ENCODE measurements at places on chromosomes 7 and 10.

DNA sequence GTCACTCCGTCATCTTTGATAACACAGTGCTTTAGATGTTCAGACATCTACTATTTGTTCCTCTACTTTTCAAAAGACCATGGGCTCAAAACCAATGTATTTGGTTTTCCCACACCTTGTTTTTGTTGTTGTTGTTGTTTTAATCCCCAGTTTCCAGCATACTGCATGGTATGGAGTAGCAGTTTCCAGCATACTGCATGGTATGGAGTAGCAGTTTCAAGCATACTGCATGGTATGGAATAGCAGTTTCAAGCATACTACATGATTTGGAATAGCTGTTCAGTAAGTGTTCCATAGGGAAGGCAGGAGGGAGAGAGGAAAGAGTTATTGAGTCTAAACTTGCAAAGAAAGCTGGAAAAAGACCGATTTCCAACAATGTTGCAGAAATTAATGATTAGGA is 314.3 kb upstream of the PRKCQ start:
- DNase-seq: no peak

DNA sequence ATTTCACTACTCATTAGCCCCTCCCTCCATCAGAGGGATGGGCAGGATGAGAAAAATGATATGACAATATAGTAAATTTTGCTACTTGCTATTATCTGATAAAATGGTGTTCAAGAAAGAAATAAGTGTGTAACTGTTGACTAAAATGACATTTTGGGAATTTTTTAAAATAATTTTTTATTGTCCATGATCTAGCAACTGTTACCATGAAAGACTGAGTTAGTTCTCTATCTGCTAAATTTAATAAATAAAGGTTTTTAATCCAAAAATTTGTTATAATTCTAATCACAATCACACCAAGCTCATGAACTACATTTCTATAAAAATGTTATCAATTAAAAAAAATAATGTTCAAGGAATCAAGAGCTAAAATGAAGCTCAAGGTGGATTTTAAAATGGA is 28.7 kb upstream of the EPC1 start:
- no peak for DNase-seq

GRCh38 chr7:119943942-119944600 is 328.9 kb upstream of the KCND2 start:
- no peak for DNase-seq

DNA sequence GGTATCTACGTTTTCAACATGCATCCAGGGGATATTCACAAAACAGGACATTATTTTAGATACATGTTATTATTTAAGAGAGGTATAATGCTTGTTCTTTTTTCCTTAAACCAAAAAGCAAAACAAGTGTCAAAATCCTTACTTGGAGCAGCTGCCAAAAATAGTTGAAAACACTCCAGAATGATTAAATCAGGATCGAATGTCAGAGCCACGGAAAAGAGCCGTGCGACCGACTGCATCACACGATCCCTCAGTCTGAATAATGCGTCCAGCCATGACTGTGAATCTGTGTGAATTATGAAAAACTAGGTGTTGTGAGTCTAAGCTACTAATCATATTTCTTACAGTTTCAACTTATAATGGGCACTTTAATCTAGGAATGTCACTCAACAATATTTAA is 126.0 kb downstream of the PARD3 start:
- DNase-seq: no peak

GRCh38 chr10:83927166-83927565 is 212.1 kb upstream of the GHITM start:
- no peak for DNase-seq

GRCh38 chr7:154287356-154287755 is 235.2 kb downstream of the DPP6 start:
- DNase-seq: no peak

GRCh38 chr7:101947899-101948298 is 130.5 kb downstream of the CUX1 start:
- DNase-seq: no peak

GRCh38 chr7:17209101-17209500 is 89.4 kb upstream of the AHR start:
- DNase-seq: no peak

DNA sequence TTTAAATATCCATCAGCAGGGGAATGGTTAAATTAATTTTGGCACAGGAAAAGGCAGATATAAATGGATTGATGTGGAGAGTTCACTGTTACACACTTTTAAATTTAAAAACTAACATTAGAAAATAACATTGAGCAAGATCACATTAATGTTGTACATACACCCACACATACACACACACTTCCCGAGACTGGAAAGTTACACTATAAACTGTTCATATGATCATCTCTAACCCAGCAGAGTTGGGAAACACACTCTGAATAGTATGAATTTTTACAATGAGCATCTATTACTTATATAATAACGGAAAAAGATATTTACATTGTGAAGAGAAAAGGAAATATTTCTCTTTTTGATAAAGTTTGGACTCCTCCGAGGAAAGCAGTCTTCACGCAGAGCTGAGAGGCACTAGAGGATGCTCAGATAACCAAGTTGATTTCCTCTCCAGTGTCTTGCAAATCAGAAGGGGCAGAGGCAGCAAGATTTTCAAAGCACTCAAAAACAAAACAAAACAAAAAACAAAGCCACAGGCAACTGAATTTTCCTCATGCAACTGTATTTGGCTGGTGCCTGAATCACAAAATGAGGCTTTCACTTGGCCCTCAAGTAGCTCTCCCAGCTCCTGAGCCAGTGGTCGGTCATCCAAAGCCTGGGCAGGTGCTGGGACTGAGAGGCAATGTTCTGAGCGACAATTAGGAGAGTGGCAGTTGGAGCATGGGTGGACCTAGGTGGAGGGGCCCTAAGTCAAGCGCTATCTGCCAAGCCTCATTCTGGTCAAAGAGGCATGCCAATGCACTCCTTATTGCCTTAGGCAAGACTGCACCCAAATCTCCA is 10.5 kb upstream of the GATAD1 start:
- no peak for DNase-seq

GRCh38 chr10:5938291-5938690 is 39.1 kb downstream of the IL15RA start:
- DNase-seq: no peak

DNA sequence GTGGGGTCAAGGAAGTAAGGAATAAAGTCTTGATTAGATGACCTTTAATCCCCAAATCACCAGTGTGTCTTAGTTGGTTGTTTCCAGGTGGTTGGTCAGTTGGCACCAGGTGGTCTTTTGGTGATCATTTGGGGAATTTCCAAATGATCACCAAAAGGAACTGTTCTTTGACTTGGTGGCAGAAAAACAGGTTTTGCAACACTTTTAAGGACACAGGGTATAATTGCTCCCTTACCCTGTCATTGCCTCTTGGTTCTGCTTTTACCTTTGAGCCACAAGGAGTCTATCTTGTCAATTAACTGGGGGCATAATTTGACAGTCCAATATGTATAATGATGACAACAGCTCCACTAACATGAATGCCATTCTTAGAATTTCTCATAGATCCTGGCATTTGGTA is 104.2 kb downstream of the ADK start:
- no peak for DNase-seq

DNA sequence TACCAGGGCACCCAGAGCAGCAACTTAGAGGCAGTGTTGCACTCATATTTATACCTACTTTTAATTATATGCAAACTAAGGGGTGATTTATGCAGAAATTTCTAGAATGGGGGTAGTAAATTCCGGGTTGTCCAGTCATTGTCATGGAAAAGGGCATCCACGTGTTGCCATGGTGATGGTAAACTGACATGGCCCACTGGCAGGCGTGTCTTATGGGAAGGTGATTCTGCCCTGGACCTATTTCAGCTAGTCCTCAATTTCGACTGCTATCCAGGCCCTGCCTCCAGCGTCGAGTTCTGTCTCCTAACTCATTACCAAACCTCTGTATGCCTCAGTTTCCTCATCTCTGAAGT is 12.8 kb downstream of the SNX8 start:
- DNase-seq: no peak

DNA sequence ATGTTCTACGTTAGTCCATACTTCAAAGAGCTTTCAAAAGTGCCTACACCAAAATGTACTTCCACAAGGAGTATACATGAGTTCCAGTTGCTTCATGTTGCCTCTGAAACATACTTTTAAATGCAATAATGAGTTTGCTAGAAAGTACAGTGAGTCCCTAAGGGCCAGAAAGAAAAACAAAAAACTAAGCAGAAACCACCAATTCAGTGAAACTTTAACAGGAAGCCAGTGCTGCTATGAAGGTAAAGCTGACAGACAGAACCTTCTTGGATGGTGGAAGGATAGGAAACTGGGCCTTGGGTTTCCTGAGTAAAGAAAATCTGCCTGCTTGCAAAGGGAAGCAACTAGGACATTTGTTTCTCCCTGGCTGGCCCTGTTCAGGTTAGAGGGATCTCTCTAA is 104.2 kb downstream of the CTTNBP2 start:
- no peak for DNase-seq

- DNase-seq: no peak
Observed at GRCh38 chr7:95993380-95993779, 221.0 kb downstream of the DYNC1I1 start.

GRCh38 chr7:23475576-23475839 is 5.2 kb upstream of the IGF2BP3 start:
- DNase-seq: no peak

DNA sequence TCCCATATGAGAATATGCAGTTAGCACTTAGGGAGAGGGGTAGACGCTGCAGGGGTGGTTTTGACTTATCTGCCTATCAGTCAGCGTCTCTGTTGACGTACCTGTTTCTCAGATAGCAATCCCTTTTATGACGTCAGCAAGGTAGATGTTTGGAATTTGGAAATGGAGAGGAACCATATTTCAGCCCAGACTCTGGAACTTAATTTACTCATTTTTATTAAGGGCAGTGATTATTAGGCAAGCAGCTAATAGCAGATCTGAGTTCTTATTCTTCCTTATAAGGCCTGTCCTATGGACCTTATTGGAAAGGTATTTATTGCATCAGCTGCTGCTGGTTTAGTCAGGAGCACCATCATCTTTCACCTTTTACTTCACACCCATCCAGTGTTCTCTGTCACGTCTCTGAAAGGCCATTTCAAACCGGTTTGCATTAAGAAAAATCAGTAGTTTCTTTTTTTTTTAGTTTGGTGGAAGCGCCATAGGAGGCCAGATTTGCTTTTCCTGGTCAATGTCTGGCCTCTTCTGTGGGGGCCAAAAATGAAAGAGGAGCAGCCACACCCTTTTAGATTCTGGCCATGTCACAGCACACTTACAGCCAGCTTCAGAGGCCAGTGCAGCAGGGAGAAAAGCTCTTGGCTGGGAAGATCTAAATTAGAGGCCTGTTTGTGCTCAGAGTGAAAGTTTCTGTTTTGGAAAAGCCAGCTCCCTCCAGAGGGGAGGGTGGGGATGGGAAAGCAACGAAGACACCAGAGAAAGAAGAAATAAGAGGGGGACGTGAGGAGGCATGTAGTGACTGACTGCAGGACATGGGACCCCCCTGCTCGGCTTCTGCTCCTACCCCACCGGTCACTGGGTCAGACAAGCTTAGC is 146.3 kb downstream of the TCF7L2 start:
- no peak for DNase-seq

- DNase-seq: no peak
Observed at GRCh38 chr7:115223959-115224358, 302.1 kb downstream of the MDFIC start.

GRCh38 chr10:124935946-124936345 is 6.0 kb upstream of the ZRANB1 start:
- no peak for DNase-seq

GRCh38 chr7:101871351-101871750 is 53.9 kb downstream of the CUX1 start:
- no peak for DNase-seq

DNA sequence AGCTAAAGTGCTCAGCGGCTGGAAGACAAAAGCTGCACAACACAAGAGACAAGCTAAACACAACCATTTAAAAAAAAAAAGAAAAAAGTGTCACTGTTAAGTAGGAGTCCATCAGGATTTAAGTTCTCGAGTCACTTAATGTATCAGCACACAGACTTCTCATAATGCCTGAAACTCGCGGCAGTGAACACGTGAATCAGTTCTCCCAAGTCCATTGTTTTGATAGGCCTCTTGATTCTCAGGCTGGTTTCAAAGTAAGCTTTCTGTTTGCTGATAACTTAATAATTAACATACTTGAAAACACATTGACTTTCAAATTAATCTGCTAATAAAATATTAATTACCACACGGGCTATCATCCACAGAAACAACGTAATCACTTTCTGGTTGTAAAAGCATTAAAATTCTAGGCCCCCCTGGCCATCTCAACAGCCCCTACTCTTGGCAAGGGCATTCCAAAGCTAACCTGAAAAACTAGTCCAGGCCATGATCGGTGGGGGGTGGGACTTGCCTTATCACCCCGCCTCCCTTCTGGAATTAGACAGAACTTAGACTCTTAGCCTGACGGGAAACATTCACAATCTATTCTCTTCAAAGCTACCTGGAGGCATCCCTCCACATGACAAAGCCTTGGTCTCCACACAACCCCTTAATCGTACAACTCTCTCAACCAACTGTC is 129.0 kb downstream of the DIP2C start:
- no peak for DNase-seq

DNA sequence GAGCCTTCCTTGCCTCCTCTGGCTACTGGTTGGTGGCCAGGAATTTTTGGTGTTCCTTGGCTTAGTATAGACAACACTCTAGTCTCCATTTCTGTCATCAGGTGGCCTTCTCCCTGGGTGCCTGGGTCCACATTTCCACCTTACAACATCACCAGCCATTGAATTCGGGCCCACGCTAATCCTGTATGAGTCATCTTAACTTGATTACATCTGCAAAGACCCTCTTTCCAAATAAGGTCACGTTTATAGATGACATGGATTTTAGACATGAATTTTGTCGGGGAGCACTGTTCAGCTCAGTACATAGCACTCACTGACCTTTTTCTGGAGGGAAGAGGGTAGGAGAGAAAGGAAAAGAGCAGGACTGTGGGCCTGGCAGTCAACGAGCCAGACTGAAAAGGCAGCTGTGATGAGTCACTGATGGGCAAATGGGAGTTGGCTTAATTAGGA is 39.4 kb downstream of the MMRN2 start:
- DNase-seq: no peak

GRCh38 chr7:137563981-137564380 is 220.4 kb upstream of the PTN start:
- no peak for DNase-seq

DNA sequence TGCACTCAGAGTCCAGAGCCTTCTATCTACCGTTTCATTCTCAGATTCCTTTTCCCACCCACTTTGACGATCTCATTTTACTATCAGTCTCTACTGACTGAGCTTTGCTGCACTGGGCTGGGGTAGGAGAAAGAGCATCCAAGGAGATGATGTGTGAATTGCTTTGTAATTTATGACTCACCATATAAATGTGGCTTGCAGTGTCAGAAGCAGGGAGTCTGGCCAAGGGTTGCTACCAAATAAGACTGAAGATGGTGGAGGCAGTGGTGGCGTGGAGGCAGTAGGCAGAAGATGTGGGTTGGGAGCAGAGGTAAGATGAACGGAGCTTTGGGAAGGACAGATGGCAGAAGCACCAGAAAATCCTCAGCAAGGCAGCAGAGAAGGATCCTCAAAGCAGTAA is 73.3 kb upstream of the AGK start:
- no peak for DNase-seq

GRCh38 chr7:104096683-104097082 is 107.2 kb upstream of the RELN start:
- DNase-seq: no peak
